Activated naive CD8-positive, alpha-beta T cell treated with anti-CD3 and anti-CD28 coated beads for 36 hours (primary cell): ENCODE measurements at places on chromosomes 1 and 21. TPM values are rescaled to one million over a fixed set of nuclear protein-coding genes. Genes with fewer than 3 reads are reported as not detected.

The NID1 gene
- total RNA-seq, result 0.10 TPM

The CFHR5 gene
- total RNA-seq, result not detected

The KIAA0040 gene
- total RNA-seq, result 27.6 TPM

The DMBX1 gene
- total RNA-seq, result not detected

The CELF3 gene
- total RNA-seq, result not detected

The GNAT2 gene
- total RNA-seq, result 0.64 TPM

The MPL gene
- total RNA-seq, result not detected

The CRNN gene
- total RNA-seq, result not detected

The SPSB1 gene
- 0.36 TPM for total RNA-seq

The LGR6 gene
- total RNA-seq, result 0.06 TPM

The ADORA3 gene
- total RNA-seq, result not detected

The TRIM62 gene
- total RNA-seq, result 3.4 TPM

The MYOG gene
- not detected for total RNA-seq

The KRTAP21-3 gene
- total RNA-seq, result not detected

The ARHGEF10L gene
- not detected for total RNA-seq

The CD5L gene
- total RNA-seq, result not detected

The PSMB2 gene
- 107 TPM for total RNA-seq

The KRTAP20-1 gene
- not detected for total RNA-seq

The FAM3B gene
- not detected for total RNA-seq

The CYB5RL gene
- 10.6 TPM for total RNA-seq

The AIM2 gene
- total RNA-seq, result 1.8 TPM

The HSF2BP gene
- 1.2 TPM for total RNA-seq

The FBXO2 gene
- 1.7 TPM for total RNA-seq

The KRTAP21-2 gene
- not detected for total RNA-seq

The IFI16 gene
- 292 TPM for total RNA-seq

The KCNN3 gene
- 0.02 TPM for total RNA-seq

The EDN2 gene
- total RNA-seq, result not detected

The ADAMTSL4 gene
- total RNA-seq, result 0.06 TPM

The PGLYRP3 gene
- total RNA-seq, result not detected

The TMEM79 gene
- 7.8 TPM for total RNA-seq

The KCNJ10 gene
- total RNA-seq, result not detected

The PLA2G4A gene
- 0.37 TPM for total RNA-seq

The REN gene
- not detected for total RNA-seq

The ESPN gene
- 0.39 TPM for total RNA-seq

The HAPLN2 gene
- not detected for total RNA-seq

The TDRKH gene
- total RNA-seq, result 9.0 TPM

The FCER1A gene
- total RNA-seq, result not detected

The TRAF3IP3 gene
- total RNA-seq, result 204 TPM

The TBX15 gene
- total RNA-seq, result not detected

The SPOCD1 gene
- total RNA-seq, result not detected

The C1QA gene
- not detected for total RNA-seq
